ENCODE measurements at places on chromosomes 12 and 14.

DNA sequence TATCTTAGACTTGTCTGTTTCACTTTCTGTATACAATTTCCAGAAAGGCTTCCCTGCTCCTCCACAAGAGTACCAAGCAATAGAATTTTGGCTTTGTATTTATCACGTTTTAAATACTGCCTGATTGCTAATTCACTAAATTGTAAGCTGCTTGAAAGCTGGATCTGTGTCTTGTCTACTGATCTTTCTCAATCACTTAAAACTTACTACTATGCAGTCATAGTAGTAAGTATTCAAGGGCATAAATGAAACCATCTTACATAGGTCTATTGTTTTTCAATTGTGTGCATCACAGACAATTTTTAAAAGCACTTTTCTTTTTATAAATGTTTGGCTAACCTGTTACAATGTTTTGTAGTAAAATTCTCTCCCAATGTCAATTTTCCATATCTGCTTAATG lies 1.2 kb upstream of the GLIPR1L2 start:
- DNase-seq, result peak; percentile 31

GRCh38 chr12:26666286-26666685 lies 166.7 kb downstream of the ITPR2 start:
- DNase-seq, result no peak

- DNase-seq, result no peak
Measured at GRCh38 chr12:87667378-87667777, 361.8 kb downstream of the C12orf50 start.

- DNase-seq, result no peak
Measured at GRCh38 chr12:32650508-32650907, 28.6 kb upstream of the DNM1L start.

All from globus pallidus (tissue), 1 donor.